ENCODE measurements at places on chromosomes 3 and 15.

DNA sequence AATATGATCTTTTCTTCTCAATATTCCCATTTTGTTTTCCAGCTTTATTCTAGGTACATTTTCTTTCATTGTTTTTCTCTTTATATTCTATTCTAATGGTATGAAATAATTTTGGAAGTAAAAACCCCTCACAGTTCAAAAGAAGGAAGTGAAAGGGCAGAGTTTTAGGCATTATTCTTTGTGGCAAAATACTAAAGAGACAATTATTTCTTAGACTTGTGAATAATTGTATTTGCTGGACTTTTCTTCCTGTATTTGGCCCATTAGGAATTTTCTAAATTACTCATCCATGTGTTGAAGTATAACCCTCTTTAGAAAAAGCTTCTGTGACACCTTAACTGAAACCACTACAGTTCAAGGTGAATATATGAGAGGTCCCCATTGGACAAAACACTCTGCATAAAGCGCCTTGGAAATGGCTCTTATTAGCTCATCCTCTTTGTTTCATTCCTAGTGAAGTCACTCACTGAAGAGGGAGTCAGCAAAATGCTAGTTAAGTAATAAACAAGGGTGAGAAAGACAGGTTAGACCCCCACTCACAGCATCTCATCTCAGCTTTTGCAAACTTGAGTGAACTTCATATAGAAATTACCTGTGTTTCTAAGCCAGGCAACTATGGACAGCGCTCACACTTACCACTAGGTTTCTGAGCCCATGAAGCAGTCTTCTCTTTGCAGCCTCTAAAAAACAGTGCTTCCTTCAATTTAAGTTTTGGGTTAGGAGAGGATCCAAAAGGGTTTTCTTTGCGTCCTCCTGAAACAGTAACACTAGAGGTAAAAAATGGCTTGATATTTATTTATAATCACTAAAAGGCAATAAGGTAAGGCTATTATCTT is 327.5 kb downstream of the ARPP21 start:
- peaks cover 2% of the 10 kb centered on the region for H3K4me1 ChIP-seq
- H3K27me3 ChIP-seq: no peaks in the 10 kb centered on the region
- H3K4me3 ChIP-seq: no peak overlapping the region
- no peak for DNase-seq
- H3K27ac ChIP-seq: no peak overlapping the region

DNA sequence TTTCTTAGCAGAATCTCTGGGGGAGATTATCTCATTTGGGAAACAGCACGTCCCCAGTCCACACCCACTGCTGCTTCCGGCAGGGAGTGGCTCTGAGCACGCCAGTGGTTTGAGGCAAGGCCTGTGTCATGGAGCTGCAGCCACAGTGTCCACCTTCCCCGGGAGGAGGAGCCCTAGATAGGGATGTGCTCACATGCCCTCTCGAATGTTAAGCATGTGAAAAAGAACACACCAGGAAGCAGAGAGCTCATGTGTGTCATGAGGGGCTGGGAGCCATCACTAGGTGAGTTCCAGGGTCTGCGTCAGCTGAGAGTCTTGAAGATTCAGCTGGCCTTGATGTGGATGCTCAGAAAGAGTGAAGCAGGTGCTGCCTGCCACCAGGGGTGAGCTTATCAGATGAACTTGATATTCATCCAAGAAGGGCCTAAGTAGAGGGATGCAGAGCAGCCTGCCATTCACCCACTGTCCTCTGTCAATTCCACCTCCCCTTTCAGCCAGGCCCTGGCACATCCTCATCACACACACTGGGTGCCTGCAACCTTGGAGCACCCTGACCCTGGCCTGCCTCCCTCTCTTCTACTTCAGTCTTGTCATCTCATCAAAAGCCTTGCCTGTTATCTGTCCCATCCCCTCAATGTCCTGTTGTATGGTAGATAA is 16.3 kb downstream of the ITGA11 start:
- H3K4me3 ChIP-seq: no peak overlapping the region
- no peak overlapping the region for H3K27ac ChIP-seq
- no peak for DNase-seq

DNA sequence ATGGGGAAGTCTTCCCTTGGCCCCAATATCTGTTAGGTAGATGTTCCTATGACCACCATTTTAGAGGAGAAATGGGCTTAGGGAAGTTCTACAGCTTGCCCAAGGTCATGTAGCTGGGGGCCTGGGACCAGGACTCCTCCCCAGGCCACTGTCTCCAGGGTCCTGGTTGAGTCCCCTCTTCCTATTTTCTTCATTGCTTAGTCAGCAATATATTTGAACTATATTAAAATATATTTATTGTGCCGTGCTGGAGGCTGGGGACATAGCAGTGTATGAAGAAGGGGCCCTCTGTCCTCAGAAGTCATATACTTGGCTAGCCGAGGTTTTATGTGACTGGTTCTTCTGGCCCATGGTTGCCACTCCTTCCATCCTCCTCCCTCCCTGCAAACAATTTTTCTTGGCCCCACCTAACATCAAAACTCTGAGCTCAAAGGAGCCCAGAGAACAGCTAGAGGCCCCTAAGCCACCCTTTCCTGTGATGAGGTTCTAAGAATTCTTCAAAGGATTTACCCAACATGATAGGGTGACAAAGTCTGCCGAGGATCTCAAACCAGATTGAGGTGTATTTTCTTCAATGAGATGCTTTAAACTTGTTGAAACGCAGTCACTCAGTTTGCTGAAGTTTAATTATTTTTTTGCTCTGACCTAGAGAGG is 121.2 kb upstream of the RASGRP1 start:
- H3K4me1 ChIP-seq: peaks cover 92% of the 10 kb centered on the region
- no peaks in the 10 kb centered on the region for H3K36me3 ChIP-seq
- H3K27ac ChIP-seq: peak overlapping the region; percentile 93
- H3K27me3 ChIP-seq: no peaks in the 10 kb centered on the region
- peak overlapping the region; percentile 52 for H3K4me3 ChIP-seq

- DNase-seq: no peak
- no peaks in the 10 kb centered on the region for H3K4me1 ChIP-seq
- H3K27ac ChIP-seq: no peak overlapping the region
- H3K27me3 ChIP-seq: no peaks in the 10 kb centered on the region
Measured at GRCh38 chr3:64594134-64594533, 93.7 kb downstream of the ADAMTS9 start.

GRCh38 chr15:67171471-67171870 is 83.0 kb downstream of the AAGAB start:
- H3K4me3 ChIP-seq: no peak overlapping the region
- peaks cover 65% of the 10 kb centered on the region for H3K4me1 ChIP-seq
- H3K27ac ChIP-seq: peak overlapping the region; percentile 27
- DNase-seq: no peak
- peaks cover 89% of the 10 kb centered on the region for H3K36me3 ChIP-seq
- no peaks in the 10 kb centered on the region for H3K27me3 ChIP-seq

GRCh38 chr3:122100591-122101463 is 45.7 kb downstream of the CD86 start:
- peak overlapping the region; percentile 37 for H3K4me3 ChIP-seq
- H3K4me1 ChIP-seq: peaks cover 42% of the 10 kb centered on the region
- no peaks in the 10 kb centered on the region for H3K36me3 ChIP-seq
- H3K27me3 ChIP-seq: no peaks in the 10 kb centered on the region
- peak; percentile 39 for DNase-seq
- peak overlapping the region; percentile 90 for H3K27ac ChIP-seq

DNA sequence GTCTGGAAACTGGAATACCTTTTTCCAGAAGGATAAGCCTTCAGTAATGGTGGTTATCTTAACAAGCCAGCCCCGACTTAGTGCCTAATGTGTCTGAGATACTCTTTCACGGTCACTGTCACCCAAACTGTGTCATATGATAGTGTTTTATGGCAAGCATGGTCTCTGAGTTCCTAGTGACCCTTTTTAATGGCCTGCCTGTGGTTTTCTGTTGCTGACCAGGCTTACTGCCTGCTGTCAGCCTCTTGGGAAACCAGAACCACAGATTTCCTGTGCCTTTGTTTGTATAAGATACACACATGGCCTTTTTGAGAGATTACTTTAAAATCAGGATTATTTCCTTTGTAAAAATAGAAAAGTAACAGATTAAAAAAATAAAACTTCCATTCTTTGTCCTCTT is 22.4 kb downstream of the HPS3 start:
- peaks cover 18% of the 10 kb centered on the region for H3K4me1 ChIP-seq
- H3K27ac ChIP-seq: no peak overlapping the region

DNA sequence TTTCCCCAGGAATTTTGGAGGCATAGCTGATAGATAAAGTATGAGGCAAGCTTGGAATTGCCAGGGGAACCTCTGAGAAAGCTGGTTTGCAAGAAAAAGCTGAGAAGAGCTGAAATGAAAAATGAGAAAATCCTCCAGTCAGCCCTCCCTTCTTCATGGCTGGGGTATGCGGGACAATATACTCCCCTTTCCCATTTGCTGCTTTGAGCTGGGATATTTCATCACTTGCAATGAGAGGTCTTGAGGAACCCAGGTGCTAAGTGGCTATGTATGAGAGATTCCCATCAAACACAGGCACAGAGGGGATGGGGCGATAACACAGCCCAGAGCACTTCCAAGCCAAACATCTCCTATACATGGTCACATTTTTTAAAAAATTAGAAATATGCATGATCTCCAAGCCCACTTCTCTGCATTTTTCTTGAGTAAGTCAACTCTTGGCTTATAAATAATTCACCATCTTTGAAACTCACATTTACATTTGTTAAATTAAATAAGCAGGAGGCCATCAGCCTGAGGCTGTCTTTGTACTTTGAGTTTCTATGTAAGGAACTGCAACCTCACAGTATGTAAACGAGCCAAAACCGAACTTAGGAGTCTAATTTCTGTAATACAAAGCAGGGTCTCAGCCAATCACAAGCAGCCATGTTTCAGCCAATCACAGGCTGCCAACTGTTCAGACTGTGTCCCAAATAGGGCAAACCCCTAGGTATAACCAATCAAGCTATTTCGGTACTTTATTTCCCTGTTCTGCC is 983.6 kb upstream of the NR2F2 start:
- H3K4me3 ChIP-seq: no peak overlapping the region
- H3K36me3 ChIP-seq: no peaks in the 10 kb centered on the region
- no peak for DNase-seq
- H3K4me1 ChIP-seq: no peaks in the 10 kb centered on the region
- peaks cover 10% of the 10 kb centered on the region for H3K27me3 ChIP-seq

DNA sequence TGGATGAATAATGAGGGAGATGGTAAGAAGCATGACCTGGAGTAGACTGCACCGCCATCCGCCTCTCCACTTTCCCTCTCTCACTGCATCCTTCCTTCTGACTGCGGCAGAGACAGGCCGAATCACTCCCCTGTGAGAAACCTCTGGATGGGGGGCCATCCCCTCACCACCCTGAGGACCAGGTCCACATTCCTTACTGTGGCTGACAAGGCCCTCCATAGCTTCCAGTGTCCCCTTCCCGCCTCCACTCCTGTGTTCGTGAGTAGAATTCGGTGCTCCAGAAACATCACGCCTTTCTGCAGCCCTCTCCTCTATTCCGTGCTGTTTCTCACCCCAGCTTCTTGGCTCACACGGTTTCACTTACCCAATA is 2.8 kb downstream of the PIGZ start:
- H3K27me3 ChIP-seq: peaks cover 21% of the 10 kb centered on the region
- H3K4me1 ChIP-seq: peaks cover 15% of the 10 kb centered on the region
- no peak overlapping the region for H3K4me3 ChIP-seq
- no peaks in the 10 kb centered on the region for H3K36me3 ChIP-seq
- no peak overlapping the region for H3K27ac ChIP-seq
- no peak for DNase-seq

DNA sequence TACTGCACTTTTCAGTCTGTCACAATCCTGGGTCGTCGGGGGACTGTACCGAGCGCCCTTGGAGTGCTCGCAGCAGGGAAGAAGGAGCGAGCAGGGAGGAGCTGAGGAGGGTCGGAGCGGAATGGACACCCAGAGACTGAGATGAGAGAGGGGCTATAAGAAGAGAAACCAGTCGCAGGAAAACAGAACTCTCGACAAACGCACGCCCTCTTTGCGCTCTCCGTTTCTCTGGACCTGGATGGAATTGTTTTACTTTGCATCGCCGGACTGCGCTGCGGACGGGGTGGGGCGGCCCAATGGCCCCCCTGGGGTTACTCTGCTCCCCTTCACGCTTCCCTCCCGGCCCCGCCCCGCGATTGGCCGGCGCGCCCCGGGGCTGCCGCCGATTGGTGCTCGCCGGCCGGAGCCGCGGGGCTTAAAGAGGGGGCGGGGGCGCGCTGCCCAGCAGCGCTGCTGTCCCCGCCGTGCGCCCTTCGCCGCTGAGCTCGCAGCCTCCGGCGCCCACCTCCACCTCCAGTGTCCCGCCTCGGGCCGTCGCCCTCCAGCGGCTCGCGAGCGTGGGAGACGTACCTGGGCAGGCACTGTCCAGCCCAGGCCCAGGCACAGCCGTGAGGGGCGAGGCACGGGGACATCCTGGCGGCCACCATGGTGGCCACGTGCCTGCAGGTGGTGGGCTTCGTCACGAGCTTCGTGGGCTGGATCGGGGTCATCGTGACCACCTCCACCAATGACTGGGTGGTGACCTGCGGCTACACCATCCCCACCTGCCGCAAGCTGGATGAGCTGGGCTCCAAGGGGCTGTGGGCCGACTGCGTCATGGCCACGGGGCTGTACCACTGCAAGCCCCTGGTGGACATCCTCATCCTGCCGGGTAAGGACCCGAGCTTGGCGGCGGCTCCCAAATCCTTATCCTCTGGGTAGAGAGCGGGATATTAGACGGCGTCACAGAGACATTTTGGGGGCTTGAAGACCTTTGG is at the start of gene CLDN11:
Gene CLDN11, plus strand, starts transcription at position 447 of the 977 bp plus-strand sequence. Its CDS starts 199 bp downstream, at position 646.
- no peak within 1 kb of the TSS for H3K27ac ChIP-seq
- peaks cover 51% of the 10 kb centered on the region for H3K27me3 ChIP-seq
- H3K4me3 ChIP-seq: peak within 1 kb of the TSS; percentile 64
- no peaks in the 10 kb centered on the region for H3K36me3 ChIP-seq
- DNase-seq: no peak

DNA sequence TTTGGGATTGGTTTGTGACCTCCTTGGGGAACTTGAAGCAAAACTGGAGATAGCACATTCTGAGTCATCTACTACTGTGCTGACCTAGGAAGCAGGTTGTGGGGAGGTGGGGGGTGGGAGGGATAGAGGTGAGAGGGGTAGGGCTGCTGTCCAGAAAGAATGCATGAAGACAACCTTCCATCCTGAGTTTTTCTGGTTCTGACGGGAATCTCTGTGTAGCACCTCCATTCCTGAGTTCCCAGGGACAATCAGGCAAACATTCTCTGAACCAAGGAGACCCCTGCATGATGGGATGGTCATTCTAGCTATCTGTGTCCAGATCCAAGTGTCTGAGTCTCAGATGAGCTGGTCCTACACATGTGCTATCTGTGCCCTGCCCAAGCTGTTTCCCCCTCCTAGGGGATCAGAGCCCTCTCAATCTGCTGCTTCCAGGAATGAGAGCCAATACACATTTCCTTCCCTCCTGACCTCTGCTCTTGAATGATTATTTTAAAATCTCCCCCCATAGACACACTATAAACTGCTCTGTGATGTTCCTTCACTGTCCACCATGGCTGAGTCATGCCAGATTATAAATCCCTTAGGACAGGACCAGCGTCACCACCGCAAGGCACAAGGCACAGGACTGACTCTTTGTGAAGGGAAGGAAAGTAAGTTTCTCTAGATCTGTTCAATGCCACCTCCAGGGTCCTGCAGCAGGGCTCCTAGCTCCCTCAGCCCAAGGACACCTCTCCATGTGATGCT is 2.2 kb upstream of the CD276 start:
- H3K27ac ChIP-seq: no peak overlapping the region
- no peak for DNase-seq
- no peaks in the 10 kb centered on the region for H3K36me3 ChIP-seq
- H3K27me3 ChIP-seq: peaks cover 71% of the 10 kb centered on the region
